ENCODE measurements at places on chromosomes 13 and 19. TPM values are rescaled to one million over a fixed set of nuclear protein-coding genes. Genes with fewer than 3 reads are reported as not detected.

Gene ZNF350
- total RNA-seq, result 9.0 TPM

Gene KLK3
- total RNA-seq, result not detected

Gene EDNRB
- 7.4 TPM for total RNA-seq

Gene SLC46A3
- total RNA-seq, result 2.1 TPM

Gene POLR2E
- total RNA-seq, result 196 TPM

Gene ZNF793
- total RNA-seq, result 1.6 TPM

Gene SBSN
- 486 TPM for total RNA-seq

Gene KLK14
- total RNA-seq, result 0.66 TPM

Gene CDC37
- total RNA-seq, result 165 TPM

Gene ZNF428
- total RNA-seq, result 9.0 TPM

Gene ETHE1
- 88.9 TPM for total RNA-seq

Gene GPC5
- total RNA-seq, result not detected

Gene PLEKHA4
- total RNA-seq, result 5.1 TPM

Gene HTR2A
- total RNA-seq, result 0.19 TPM

Gene GAS6
- 68.0 TPM for total RNA-seq

All from esophagus squamous epithelium (tissue), 5 donors.